ENCODE measurements at places on chromosomes 3 and 15. TPM values are rescaled to one million over a fixed set of nuclear protein-coding genes. Genes with fewer than 3 reads are reported as not detected.

DNA sequence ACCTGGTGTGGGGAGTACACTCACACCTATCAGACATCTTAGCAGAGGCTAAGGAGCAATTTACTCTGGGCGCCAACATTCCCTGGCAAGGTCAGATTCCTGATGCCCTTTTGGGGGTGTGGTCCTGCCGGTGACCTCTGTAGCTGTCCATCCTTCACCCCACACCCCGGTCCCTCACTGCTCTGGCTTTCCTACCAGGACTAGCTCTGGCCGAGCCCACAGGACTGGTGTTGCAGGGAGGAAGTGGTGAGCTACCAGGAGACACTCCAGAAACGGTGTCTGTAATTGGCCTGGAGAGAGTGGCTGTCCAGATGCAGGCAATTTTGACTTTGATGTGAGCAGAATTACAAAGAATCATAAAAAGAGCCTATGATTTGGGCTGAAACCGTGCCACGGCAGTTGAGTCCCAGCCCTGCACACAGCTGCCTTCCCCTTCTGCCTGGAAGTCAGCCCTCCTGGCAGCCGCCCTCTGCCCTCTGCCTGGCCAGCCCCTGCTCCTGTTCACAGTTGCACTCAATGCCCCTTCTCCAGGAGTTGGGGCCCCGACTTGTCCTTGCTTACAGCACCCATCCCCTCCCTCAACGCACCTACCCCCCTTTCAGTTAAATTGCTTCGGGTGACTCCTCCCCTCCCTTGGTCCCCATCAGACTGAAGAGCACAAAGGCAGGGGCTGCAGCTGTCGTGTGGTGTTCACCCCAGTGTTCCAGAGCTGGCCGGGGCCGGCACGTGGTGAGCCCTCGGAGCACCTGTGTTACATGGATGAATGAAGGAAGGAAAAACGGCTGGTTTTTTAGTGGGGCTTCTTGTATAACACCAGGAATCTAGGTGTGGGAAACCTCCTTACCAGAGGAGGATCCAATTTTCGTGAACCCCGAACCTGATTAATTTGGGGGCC, 80.2 kb upstream of the TPM1 start:
- DNase-seq: no peak

MITF gene
- total RNA-seq: 65.4 TPM

GRCh38 chr15:78162038-78162437, 12.9 kb downstream of the IDH3A start:
- no peak for DNase-seq

DNA sequence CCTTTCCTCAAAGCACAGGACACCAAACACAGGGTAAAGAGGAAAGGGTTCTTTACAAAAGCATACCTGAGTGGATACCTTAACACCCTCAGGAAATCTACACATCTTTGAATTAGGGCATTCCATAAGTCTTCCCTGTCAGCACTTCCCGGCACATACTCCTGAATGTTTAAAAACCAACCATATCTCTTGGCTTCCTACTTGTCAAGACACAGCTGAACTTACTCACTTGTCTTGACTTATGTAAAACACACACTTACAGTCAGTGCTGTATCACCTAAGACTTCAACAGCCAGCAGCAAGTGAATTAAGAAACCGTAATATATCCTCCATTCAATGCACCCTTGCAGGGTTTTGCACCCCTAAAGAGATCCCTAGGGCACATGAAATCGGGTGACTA, 17.5 kb downstream of the IL1RAP start:
- no peak for DNase-seq

SH2D7 gene
- not detected for total RNA-seq

GRCh38 chr3:133376810-133377209, 23.0 kb upstream of the BFSP2 start:
- DNase-seq: no peak

- peak; percentile 83 for DNase-seq
Observed at GRCh38 chr3:12508291-12508700, 24.0 kb downstream of the TSEN2 start.

DNA sequence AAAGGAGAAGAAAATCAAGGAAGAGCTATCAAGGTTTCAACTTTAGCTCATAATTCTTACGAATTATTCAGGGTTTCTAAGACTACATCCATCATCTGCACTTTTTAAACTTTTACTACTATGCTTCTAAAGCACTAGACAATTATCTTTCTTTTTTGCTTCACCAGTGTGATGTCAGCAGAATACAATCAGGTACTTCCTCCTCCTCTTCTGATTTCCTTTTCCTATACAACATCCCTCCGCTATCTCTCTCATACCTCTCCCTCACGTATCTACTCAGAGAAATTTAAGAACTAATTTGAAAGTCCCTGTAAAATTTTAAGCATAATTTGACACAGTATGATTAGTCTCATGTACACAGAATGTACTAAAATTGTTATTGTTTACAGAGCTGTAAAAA, 47.3 kb upstream of the USP50 start:
- DNase-seq: no peak

- DNase-seq: peak; percentile 11
Observed at GRCh38 chr3:127637546-127637945, 8.6 kb downstream of the PODXL2 start.

GRCh38 chr3:21132896-21133295, 618.1 kb downstream of the ZNF385D start:
- no peak for DNase-seq

- no peak for DNase-seq
Observed at GRCh38 chr3:134260987-134261386, 10.3 kb upstream of the RYK start.

GRCh38 chr3:35679409-35680080, 40.2 kb downstream of the ARPP21 start:
- no peak for DNase-seq

DNA sequence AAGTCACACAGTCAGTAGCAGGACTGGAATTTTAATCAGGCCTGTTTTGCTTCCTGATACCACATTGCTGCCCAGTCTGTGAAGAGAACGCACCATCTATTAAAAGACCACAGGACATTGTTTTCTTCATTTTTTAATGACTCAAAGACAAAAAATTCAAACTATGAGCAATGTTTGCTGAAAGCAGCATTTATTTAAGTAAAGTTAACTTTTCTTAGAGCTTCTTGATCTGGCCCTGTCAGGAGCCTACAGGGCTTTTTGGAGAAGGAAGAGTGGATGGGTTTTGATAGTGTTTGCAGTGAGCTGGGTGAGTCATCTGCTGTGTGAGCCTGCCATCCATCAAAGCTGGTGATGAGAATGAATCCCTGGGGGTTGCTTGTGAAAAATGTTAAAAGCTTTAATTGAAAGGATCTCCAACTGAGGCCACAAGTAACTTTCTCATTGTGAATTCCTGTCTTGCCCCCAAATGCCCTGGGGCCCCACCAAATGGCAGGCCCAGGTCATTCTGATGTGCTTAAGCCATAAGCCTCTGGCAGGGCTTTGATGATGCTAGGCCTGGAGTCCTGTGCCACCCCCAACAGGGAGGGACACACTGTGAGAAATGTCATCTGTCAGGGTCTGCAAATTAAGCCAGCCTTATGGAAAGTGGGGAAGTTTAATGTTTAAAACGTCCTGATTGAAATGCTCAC, 136.2 kb upstream of the PFN2 start:
- no peak for DNase-seq

DNA sequence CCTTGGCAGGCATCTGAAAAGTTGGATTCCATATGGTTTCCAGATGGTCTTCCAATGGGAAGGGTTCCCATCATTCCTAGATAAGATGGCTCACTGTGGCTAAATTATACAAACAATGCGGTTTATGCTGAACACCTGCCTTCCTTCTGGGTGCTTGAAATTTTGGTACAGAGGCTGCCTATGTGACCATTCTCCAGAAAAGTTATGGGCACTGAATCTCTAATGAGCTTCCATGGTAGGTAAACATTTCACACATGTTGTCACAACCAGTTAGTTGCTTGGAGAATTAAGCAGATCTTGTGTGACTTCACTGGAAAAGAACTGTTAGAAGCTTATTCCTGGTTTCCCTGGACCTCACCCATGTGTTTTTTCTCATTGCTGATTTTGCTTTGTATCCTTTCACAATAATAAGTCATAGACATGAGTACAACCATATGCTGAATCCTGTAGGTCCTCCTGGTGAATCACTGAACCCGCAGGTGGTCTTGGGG, 30.1 kb downstream of the PLOD2 start:
- no peak for DNase-seq

GRCh38 chr3:168220556-168220955, 124.8 kb upstream of the GOLIM4 start:
- DNase-seq: no peak

NEK10 gene
- total RNA-seq: 20.3 TPM

- peak; percentile 78 for DNase-seq
Observed at GRCh38 chr3:42547401-42547945, 34.3 kb downstream of the SEC22C start.

DNA sequence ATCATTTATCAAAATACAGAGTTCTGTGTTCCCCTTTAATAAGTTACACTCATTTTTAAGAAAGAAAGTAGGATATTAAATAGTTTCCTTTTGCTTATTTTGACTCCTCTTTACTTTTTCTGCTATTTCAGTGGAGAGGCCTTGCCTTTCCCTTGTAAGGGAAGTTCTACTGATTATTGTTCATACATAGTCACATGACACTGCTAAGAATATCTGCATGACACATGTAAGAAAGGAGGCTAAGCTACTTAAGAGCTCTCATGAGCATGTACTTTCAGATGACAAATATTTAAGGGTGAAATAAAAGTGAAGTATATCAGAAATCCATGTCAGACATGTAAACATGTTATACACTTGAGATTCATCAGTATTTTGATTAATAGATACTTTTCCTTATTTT, 39.0 kb downstream of the MYRIP start:
- no peak for DNase-seq

DNA sequence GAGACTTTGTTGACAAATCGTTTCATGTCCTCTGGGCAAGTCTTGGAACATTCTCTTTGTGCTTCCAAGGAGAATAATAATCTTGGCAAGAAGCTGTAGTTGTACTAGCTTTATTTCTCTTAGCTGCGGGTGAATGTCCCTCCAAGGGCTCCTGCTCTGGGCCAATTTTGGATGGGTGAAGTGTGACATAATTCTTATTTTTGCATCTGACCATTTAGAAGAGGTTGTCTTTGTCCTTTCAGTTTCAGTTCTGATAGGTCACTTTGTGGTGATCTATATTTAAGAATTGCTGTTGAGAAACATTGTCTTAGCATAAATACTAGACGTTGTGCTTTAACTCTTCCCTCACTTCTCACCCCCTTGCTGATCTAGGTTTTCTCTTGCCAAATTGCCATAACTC, 164.8 kb upstream of the RORA start:
- no peak for DNase-seq

GRCh38 chr15:83747050-83747717, 93.3 kb downstream of the ADAMTSL3 start:
- peak; percentile 87 for DNase-seq

GRCh38 chr3:98404010-98404409, 13.5 kb downstream of the OR5K3 start:
- no peak for DNase-seq

UBA5 gene
- 21.6 TPM for total RNA-seq

GRCh38 chr15:49187549-49188245, 17.6 kb downstream of the GALK2 start:
- no peak for DNase-seq

DNA sequence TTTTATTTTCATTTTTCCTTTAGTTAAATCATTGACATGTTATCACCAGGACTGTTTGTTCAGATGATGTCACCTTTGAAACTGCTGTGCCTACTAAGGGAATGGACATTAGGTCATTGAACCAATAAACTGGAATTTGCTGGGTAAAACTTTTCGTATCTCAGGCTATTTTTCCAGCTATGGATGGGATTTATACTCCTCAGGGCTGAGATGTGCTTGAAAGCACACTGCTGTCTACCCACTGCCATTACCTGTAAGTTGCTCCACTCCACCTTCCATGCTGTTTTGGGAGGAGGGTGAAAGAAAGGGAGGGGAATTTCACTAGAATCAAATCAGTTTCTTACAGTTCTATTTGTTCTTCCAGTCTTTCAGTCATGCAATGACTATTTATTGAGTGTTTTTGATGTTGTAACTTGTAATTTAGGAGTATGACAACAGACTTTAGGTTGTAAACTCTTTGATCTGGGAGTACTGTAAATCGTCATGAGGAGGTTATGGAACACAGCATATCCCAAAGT, 11.3 kb downstream of the EHD4 start:
- DNase-seq: no peak

- no peak for DNase-seq
Observed at GRCh38 chr15:92920595-92921161, 20.6 kb downstream of the CHD2 start.

PLSCR5 gene
- total RNA-seq: not detected

DNA sequence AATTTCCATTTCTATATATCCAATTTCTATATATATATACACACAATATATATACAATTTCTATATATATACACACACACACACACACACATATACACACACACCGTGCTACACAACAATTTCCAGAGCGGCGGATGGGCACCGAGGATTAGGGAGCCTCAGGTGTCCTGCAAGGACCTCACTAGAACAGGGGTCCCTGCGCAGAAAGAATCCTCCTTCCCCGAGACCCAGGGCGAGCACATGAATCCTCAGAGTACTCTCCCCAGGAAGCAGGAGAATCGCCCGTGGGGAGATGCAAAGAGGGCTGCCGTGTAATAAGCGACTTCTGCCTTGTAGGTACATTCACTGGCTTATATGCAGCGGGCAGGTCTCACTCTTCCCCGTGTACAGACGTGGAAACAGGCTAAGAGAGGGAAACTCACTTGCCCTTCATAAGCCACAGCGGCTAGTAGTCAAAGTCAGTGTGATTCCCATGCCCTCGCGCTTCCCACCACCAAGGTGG, 467 bp downstream of the PIF1 start:
- peak; percentile 50 for DNase-seq

DNA sequence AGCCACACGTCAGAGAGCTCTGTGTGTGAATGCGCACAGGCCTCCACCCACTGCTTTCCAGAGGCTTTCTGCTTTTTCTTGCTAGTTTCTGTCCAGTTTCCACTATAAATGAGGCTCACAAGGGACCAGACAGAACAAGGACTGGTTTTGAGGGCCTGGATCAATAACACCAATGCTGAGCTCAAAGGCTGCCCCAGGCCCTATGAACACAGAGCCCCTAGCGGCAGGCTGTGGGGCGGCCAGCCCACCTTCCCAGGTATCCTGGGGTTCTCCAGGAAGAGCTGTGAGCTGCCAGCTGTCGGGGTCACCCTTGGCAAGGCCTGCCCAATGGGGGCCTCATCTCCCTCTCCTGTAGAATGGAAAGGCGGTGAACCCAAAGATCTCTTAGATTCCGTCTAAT, 2.2 kb upstream of the ITIH3 start:
- no peak for DNase-seq

GOLGA8J gene
- 0.54 TPM for total RNA-seq

NRG4 gene
- not detected for total RNA-seq

DNA sequence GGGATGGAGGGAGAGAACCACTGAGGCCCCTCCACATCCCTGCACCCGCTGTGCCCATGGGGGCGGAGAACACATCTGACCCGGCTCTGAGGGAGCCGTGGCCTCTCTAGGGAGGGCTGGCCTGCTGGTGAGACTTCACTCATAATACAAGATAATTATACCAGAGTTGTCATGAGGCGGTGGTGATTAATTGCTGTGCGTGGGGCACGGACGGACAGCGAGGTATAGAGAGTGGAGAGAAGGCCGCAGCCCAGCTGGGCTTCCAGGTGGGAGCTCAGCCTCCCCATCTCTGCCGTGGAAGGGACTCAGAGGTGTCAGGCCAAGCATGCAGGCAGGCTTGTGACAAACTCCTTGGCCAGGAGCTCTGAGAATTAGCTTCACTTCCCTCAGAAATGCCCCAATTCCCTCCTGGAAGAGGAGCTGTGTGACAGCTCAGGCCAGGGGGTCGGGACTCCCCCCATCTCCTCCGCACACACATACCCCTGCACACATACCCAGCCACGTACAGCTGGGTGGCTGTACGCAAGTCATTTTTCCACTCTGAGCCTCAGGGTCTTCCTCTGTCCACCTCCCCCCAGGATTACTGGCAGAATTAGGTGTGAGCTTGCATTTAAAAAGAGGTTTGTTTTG, 6.0 kb upstream of the GATA2 start:
- peak; percentile 34 for DNase-seq

Data from sigmoid colon (tissue), 7 donors.